Activated CD4-positive, alpha-beta memory T cell treated with anti-CD3 and anti-CD28 coated beads, Interleukin-2, amount 10 ng/mL, durations not matched to agents 7 days and 5 days (primary cell): ENCODE measurements at places on chromosomes 1 and 21.

- H3K4me1 ChIP-seq, result no peaks in the 10 kb centered on the region
- no peaks in the 10 kb centered on the region for H3K36me3 ChIP-seq
Measured at GRCh38 chr1:68162761-68163160, 69.6 kb downstream of the WLS start.

DNA sequence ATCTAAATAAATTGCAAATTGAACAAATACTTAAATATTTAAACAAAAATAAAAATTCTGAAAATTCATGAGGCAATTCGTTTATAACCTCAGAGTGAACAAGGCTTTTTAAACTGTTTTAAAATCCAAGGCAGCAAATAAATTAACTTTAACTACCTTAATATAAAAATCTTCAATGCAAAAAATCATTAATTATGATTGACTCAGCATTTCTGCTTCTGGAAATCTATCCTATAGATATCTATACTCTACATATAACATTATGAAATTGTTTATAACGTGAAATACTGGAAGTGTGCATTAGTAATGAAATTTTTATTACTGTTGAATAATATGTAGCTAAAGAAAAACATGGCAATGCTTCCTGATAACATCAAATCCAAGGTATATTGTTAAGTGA, 92.4 kb downstream of the ADAMTS1 start:
- no peaks in the 10 kb centered on the region for H3K4me1 ChIP-seq
- no peaks in the 10 kb centered on the region for H3K36me3 ChIP-seq
- no peak overlapping the region for H3K4me3 ChIP-seq
- no peak for DNase-seq

GRCh38 chr1:42504535-42505128, 41.5 kb downstream of the CCDC30 start:
- H3K27ac ChIP-seq, result no peak overlapping the region
- no peak overlapping the region for H3K4me3 ChIP-seq
- no peak for DNase-seq
- H3K27me3 ChIP-seq, result no peaks in the 10 kb centered on the region
- peaks cover 14% of the 10 kb centered on the region for H3K36me3 ChIP-seq
- H3K4me1 ChIP-seq, result no peaks in the 10 kb centered on the region

- no peak for DNase-seq
- no peak overlapping the region for H3K27ac ChIP-seq
- no peak overlapping the region for H3K4me3 ChIP-seq
- H3K4me1 ChIP-seq, result no peaks in the 10 kb centered on the region
- H3K27me3 ChIP-seq, result no peaks in the 10 kb centered on the region
Measured at GRCh38 chr1:73789965-73790364, 408.0 kb downstream of the LRRIQ3 start.

DNA sequence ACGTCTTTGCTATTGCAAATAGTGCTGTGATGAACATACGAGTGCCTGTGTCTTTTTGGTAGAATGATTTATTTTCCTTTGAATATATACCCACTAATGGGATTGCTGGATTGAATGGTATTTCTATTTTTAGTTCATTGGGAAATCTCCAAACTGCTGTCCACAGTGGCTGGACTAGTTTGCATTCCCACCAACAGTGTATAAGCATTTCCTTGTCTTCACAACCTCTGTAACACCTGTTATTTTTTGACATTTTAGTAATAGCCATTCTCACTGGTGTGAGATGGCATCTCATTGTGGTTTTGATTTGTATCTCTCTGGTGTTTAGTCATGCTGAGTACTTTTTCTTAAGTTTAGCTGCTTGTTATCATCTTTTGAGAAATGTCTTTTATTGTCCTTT, 215.0 kb downstream of the FMN2 start:
- H3K27me3 ChIP-seq, result no peaks in the 10 kb centered on the region
- DNase-seq, result no peak
- H3K27ac ChIP-seq, result no peak overlapping the region
- no peaks in the 10 kb centered on the region for H3K4me1 ChIP-seq

DNA sequence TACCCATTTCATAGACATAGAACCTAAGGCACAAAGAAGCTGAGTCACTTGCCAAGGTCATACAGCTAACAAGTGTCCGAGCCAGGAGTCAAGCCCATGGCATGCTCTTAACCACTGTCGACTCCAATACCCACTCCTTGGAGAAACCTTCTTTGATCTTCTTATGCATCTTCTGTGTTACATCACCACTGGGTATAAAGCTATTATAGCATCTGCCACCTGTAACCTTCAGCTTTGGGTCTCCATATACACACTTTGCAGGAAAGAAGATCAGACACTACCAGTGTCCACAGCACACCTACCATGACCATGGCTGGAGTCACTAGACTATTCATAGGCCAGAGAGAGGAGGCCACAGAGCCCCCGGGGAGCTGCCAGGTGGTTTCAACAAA, 29.1 kb downstream of the GPA33 start:
- H3K27me3 ChIP-seq, result peaks cover 4% of the 10 kb centered on the region
- no peak for DNase-seq
